Effector memory CD4-positive, alpha-beta T cell (primary cell): ENCODE measurements at places on chromosomes 3 and 15.

GRCh38 chr3:63051920-63052319 is 176.7 kb upstream of the CADPS start:
- no peak for DNase-seq

DNA sequence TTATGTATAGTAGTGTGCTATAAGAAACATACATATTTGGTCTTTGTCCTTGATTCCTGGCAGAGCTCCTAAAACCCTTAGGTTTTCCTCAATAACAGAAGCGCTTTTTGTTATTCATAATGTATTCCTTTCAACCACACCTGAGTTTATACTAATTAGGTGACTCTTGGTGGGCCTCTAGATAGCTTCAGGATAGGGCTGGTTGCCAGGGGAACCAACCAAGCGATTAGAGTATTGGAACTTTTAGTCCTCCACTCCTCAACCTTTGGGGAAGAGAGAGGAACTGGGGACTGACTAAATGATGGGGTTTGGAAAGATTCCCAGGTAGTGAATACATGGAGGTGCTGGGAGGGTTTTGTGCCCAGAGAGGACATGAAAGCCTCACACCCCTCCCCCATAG is 24.6 kb downstream of the TMCC1 start:
- DNase-seq, result no peak

DNA sequence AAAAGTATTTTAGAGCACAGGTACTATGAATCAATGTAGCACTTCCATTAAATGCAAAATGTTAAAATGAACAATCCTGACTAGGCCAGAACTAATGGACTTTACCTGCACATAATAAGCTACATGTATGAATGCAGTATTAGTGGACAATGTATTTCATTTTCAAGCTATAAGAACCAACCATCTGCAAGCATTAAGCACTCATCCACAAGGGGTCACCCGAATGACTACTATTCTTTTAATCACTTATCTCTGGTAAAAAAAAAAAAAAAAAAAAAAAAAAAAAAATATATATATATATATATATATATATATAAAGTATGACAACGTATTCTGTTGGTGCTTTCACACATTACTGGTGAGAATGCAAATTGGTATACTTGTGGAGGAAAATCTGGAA is 7.2 kb downstream of the HERC1 start:
- DNase-seq, result peak; percentile 22

- no peak for DNase-seq
These were observed 41.0 kb upstream of the C15orf61 start for GRCh38 chr15:67479781-67480505.

- no peak for DNase-seq
These were observed 28.5 kb downstream of the TMEM212 start for GRCh38 chr3:171871392-171872274.

GRCh38 chr3:5160940-5161858 is 26.3 kb upstream of the EDEM1 start:
- DNase-seq, result no peak

DNA sequence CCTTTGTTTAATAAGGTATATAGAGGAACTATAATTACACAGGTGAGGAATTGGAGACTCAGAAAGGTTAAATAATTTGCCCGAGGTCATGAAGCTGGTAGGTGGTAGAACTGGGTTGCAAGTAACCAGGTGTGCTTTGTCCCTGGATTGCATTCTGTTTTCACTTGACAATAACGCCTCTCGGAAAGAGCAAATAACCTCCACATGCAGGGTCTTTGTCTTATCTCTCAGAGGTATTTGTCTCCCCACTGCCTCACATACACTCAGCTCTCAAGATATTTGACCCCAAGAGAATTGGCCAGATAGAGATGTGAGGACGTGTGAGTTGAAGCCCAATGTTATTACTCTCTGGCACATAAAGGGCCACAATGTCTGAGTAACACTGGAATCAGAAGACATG is 320.9 kb upstream of the ONECUT1 start:
- DNase-seq, result no peak

GRCh38 chr3:50213373-50213772 is 8.3 kb downstream of the SLC38A3 start:
- DNase-seq, result no peak
